ENCODE measurements at places on chromosomes 6 and 20.
A peak's percentile ranks its signal among the peaks of the same experiment; 100 is the strongest.

DNA sequence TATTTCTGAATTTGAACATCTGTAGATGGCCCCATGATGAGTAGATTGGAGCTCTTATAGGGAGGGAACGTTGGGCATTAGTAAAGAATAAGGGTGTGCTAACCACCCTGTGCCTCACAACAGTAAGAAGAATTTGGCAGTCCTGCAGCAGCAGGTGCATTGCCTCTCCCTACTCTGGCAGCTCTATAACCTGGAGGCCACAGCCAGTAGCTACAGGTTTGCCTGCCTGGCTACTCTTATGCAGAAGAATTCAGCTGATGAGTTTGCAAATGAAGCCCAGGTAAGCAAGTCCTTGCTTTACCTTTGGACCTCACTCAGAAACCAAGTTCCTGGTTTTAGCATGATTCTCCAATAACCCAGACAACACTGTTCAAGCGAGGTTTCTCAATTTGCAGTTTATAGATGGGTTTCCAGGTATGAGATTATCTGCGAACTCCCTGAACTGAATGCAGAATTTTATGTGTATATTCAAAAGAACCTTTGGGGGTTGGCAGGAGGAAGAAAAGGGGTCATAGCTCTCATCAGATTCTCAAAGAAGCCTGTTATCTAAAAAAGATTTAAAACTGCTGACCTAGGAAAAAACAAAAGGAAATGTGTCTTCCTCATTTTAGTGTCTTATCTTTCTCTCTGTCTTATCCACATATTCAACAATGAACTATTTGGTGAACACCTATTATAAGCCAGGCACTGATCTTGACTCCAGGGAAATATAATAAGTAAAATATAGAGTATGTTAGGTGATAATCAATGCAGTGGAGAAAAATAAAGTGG, 18.9 kb downstream of the TREML1 start:
- DNase-seq, result no peak

DNA sequence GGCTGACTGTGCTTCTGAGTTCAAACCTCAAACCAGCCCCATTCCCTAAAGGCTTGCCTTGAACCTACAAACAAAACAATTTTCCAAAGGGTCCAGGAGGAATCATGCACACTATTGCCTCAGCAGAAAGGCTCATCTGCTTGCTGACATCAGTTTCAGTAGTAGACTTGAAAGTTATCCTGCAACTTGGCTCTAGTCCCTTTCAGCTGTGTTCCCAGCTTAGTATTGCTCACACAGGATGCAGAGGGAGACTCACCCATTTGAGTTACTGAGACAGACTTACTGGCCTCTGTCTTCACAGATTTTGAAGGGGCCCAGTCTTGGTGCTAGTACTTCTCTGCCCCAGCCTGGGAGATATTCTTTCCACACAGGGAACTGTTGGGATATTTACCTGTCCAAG, 38.5 kb upstream of the TFB1M start:
- DNase-seq, result no peak

- no peak for DNase-seq
Observed at GRCh38 chr20:57762531-57763234, 52.9 kb upstream of the PMEPA1 start.

DNA sequence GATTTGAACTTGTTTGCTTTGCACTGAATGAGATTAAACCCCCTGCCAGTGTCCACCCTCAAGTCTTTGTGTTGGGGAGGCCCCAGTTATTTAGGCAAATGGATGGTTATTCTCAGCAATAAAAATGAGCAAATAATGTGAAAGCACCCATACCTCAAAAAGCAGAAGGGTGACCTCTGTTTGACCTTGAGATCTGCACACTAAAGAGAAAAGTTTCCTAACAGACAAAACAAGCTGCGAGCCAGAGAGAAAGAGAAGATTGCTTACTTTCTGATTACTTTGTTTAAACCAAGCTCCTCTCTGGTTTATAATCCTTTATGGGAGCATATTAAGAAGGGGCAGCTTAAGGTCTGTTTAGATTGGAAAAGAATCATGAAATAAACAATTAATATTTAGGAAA, 30.4 kb upstream of the TRERF1 start:
- no peak for DNase-seq

- DNase-seq, result no peak
Observed at GRCh38 chr20:37366743-37367142, 20.8 kb downstream of the SRC start.

- no peak for DNase-seq
Observed at GRCh38 chr20:58208944-58209343, 19.5 kb downstream of the ANKRD60 start.

DNA sequence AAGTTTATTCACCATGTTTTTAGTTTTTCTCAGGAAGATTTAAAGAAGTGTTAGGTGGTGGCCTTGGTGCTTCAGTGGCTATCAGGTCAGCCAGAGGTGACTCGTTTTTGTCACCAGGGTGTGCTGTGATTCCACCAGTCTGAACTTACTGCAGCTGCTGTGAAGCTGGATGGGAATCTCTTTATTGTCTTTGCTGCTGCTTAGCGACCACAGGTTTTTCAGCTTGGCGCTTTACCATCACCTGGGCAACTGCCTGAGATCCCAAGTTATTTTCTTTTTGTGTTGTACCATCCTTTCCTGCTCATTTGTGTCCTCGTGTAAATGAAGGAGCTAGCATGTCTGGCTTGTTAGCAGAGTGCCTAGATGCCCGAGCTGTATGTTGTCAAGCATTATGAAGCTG, 146.9 kb downstream of the MACROD2 start:
- no peak for DNase-seq

DNA sequence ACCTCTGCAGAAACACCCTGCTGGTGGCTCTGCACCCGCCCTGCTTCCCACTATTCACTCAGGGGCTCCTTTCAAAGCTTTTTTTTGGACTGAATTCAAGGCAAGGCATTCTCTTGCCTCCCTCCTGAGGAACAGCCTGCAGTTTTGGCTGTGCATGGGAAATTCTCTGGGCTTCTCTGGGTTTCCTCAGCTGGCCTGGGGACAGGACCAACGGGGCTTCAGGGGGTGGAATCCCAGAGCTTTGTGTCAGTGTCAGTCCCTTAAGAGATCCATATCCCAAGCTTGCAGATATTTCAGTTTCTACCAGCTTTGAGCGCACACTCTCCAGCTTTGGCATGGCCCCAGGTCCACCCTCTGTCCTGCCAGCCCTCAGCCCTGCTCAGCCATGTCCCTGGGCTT, 2.0 kb downstream of the SCRT2 start:
- no peak for DNase-seq

- DNase-seq, result no peak
Observed at GRCh38 chr6:146335336-146335735, 208.3 kb upstream of the RAB32 start.

DNA sequence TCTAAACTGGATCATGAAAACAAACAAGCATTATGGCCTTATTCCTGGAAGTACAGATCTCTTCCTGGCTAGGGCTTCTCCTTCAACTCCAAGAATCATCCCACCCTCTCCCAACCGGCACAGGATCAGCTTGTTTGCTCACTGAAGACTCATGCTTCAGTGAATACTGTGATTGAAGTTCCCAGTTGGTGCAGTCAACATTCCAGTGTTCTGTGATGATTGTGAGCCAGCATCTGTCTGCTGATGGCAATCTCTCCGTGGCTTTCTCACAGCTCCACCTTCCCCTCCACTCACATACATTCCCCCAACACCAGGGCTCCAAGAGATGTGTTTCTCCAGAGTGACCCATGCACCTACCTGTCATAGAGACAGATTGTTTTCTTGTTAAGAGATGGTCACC, 421.3 kb upstream of the BTBD3 start:
- no peak for DNase-seq

DNA sequence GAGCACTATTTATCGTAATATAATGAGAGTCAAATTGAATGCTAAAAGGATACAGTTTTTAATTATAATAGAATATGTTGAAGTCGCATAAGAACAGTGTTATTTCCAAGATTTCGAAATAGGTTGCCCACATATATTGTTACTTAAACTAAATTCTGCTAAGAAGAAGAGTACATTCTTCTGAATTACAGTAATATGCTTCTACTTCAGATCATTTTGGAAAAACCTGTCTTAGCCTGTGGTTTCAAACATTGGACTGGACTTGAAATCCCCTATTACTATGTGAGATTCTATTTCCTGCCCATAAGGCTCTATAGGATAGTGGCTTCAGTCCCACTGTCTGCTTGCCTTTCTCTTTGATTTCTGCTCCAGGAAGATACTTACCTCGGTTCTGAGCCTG, 137.2 kb downstream of the B3GAT2 start:
- DNase-seq, result no peak

GRCh38 chr6:40441150-40441549, 146.0 kb downstream of the LRFN2 start:
- DNase-seq, result no peak

DNA sequence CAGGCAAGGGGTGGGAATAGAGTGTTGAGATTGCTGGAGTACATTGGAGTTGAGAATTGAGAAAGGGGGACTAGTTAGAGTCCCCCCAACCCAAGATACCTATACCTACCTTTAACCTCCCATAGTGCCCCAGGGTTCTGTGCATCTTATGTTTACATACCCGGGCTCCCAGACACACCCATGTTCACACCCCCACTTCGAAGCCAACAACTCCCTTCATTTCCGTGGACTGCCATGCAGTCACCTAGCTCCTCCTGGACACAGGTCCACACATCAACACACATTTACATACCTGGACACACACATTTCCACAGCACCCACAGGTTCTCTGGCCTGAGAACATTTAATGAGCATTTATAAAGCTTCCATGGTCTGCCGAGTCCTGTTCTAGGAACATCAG, 5.1 kb downstream of the TMEM63B start:
- no peak for DNase-seq

GRCh38 chr6:109139109-109139508, 43.8 kb downstream of the CEP57L1 start:
- no peak for DNase-seq

GRCh38 chr6:126890055-126890454, 228.4 kb upstream of the RSPO3 start:
- no peak for DNase-seq

DNA sequence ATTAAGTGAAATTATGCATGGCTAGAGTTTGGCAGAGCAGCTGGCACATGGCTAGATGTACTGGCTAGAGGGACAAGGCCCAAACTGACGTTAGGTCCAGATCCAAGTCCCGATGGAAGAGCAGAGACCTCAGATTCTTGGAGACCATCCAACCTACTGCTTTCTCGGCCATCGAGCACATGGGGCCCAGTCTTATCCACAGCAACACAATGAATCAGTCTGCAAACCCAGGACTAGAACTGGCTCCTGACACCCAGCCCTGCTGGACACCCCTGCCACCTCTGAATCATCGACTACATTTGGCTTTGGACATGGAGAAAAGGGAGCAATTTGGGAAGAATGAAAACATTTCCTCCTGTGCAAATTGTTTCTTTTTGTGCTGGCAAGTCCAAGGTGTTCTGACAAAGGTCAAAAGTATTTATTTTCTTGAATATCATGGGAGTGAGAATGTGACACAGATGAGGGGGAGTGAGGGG, 23.9 kb upstream of the YWHAB start:
- no peak for DNase-seq

DNA sequence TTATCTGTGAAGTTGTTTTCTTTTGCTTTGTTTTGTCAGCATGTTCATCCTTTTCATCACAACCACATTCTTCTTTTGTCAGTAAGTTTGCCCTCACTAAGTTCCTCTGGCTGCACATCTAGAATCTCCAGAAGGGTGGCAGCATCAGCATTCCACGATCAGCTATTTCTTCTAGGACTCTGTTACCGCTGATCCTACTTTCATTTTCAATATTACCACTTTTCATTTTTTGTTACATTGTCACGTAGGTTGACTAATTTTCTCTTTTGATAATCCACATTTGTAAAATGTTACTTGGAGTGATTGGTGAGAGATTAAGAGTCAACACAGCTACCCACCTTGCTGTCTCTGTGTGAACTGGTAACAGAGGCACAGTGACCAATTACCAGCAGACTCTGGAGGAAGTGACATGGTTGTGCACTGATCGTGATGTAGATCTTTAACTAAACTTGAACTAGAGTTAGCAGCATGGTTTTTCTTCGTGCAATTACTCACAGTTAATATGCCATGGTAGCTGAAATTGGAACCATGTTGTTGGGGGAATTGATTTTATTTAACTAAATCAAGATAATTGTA, 307.9 kb upstream of the SLC35B3 start:
- DNase-seq, result no peak

- DNase-seq, result peak; percentile 51
Observed at GRCh38 chr20:38221119-38221589, 39.4 kb downstream of the KIAA1755 start.

GRCh38 chr6:160279850-160280249, 21.2 kb upstream of the SLC22A2 start:
- no peak for DNase-seq

GRCh38 chr20:48465271-48465670, 362.5 kb downstream of the PREX1 start:
- no peak for DNase-seq
